CD8-positive, alpha-beta memory T cell (primary cell): ENCODE measurements at places on chromosomes 1 and 21.
A peak's percentile ranks its signal among the peaks of the same experiment; 100 is the strongest.

- no peak for DNase-seq
Measured at GRCh38 chr1:219792337-219793021, 135.9 kb downstream of the SLC30A10 start.

GRCh38 chr1:184664661-184665060, 90.0 kb downstream of the EDEM3 start:
- DNase-seq = no peak

GRCh38 chr1:50450861-50451653, 27.8 kb upstream of the DMRTA2 start:
- peak; percentile 47 for DNase-seq

GRCh38 chr1:40034869-40035268, 5.7 kb upstream of the CAP1 start:
- DNase-seq = no peak

GRCh38 chr1:15616373-15617172, 685 bp upstream of the DDI2 start:
- no peak for DNase-seq

DNA sequence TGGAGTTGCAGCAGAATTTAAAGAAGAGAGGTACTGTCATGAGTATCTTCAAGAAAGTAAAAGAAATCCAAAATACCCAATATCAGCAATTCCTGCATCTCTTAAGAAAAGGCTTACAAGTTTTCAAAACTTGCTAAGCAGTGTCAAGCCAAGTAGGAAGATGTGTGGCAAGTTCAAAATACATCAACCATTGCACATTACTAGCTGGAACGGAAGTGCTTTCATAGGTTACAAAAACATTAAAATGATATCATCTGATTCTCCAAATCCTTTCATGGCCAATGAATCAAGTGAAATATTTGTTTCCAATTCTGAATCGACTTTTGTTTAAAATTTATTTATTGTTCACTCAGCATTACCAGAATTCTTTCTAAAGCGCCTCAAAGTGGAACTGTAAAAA, 5.7 kb upstream of the ABCA4 start:
- no peak for DNase-seq

GRCh38 chr1:18635891-18636595, 5.4 kb downstream of the PAX7 start:
- DNase-seq = no peak

GRCh38 chr1:203153051-203153988, 22.3 kb downstream of the MYBPH start:
- no peak for DNase-seq

GRCh38 chr21:38478782-38479181, 19.5 kb downstream of the ERG start:
- no peak for DNase-seq

DNA sequence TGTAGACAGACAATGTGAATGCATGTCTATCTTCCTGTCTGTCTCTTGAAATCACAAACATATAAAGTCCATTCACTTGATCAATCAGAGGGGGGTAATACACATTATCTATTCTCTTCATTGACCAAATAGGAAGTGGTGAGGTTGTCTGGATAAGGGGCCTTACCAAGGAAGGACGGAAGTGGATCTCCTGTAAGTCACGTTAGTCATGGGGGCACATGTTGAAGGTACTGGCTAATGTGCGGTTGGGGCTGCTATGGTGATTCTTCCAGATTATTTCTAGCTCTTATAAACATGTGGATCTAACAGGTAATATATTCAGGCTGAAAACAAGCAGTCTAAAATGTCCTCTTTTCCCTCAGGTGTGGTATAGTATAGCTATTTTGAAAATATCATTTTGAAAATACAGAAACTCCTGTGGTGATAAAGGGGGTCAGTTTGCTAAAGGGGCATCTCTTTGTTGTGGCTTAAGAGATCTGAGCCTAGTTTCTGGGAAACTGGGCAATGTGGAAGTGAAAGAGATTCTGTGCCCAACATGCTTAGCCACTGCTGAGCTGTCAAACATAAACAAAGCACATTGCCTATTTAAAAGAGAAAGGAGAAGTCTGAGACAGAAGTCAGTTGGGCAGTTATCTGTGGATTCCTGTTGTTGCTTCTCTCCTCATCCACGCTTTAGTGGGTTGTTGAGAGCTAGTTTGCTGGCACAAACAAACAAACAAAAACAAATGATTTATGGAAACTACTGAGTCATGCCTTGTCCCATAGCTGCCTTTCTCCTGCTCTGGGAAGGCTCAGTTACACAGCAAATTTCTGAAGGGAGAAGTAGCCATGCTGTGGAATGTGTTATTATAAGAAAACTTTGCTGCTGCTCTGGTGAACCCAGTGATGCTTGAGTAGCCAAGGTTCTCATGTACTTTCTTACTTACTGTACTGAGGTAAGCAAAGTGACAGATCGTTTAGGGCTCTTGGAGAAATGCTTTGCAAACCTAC, 166.9 kb downstream of the HLX start:
- DNase-seq = no peak

GRCh38 chr1:98181036-98181764, 260.4 kb upstream of the DPYD start:
- no peak for DNase-seq

DNA sequence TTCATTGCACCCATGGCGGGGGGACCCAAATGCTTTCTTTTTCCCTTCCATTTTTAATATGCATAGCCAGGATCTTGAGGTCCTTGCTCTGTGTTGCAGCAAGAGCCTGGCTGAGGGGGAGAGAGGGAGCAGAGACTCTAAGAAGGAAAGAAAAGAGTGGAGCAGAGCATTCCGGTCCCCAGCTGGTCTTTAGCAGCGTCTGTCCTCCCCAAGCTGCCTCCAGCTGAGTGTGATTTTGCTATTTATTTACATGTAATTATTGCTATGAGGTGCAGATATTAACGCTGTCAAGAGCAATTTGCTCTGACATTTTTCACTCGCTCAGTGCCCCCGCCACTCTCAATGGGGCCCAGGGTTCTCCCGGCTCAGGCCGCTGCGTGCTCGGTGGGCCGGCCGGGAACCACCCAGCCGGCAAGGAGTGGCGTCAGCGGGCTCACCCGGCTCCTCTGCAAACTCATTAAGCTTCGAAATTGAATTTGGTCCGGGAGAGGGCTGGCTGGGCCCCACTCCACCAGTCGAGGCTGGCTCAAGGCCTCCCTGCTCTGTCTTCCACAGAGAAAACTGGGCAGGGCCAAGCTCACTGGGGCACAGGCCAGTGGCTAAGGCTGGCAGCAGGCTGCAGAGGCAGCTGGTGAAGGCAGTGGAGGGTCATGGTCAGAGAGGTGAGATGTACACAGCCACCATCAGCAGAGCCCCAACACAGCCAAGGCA, 93.2 kb downstream of the PAX7 start:
- DNase-seq = no peak

- no peak for DNase-seq
Measured at GRCh38 chr1:47182676-47183235, 7.1 kb downstream of the PDZK1IP1 start.

GRCh38 chr1:62964141-62964540, 180.2 kb downstream of the ATG4C start:
- no peak for DNase-seq

- no peak for DNase-seq
Measured at GRCh38 chr1:30807318-30808066, 49.9 kb upstream of the LAPTM5 start.

DNA sequence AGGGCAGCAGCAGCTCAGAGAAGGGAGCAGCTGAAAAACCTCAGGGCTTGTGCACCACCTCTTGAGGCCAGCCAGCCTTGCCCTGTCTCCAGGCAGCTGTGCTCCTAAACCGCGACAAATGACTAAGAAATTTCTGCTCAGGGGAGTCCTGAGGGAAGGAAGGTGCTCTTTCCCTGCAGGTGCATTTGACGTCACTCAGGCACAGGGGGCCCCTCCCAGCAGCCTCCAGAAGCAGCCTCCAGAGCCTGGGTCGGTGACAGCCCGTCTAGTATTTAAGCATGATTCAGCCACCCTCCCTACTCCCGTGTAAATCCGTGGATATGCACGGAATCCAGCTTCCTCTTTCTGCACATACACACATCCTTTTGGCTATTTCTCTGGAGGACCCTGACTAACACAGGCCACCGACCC, 560.5 kb downstream of the KIF26B start:
- DNase-seq = no peak

- DNase-seq = no peak
Measured at GRCh38 chr1:98660940-98661543, 479 bp upstream of the SNX7 start.

GRCh38 chr1:203065191-203065590, 20.6 kb downstream of the MYOG start:
- DNase-seq = no peak

GRCh38 chr1:22447621-22448111, 4.0 kb upstream of the ZBTB40 start:
- no peak for DNase-seq

DNA sequence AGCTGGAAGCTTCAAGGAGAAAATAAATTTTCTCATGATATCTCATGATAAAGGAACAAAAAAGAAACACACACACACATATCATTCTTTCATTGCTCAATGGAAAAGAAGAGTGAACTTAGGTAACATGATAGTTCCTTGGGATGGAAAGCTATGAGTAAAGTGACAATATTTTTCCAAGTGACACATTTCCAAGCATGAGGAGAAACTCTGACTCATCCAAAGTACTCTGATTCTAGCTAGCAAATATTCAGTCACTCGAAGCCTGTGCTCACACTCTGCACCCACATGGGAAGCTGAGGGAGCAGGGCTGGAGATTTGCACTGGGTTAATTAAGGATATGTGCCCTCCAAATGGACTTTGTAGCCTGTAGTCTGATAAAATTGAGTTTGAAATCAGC, 222.4 kb downstream of the LRRC40 start:
- no peak for DNase-seq

DNA sequence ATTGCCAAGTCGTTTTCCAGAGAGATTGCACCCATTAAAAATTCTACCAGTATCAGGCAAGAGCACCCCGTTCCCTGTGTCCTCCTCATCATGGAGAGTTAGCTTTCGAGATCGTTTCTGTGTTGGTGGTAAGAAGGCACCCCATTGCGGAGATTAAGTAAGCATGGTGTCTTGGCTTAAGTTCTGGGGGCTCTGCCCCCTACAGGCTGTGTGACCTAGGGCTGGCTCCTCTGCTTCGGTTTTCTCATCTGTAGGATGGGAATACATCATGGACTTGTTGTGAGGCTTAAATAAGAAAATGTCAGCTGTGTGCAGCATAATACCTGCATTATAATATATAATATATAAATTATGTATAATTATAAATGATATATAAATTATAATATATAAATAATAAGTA, 36.8 kb upstream of the TENT5C start:
- no peak for DNase-seq

DNA sequence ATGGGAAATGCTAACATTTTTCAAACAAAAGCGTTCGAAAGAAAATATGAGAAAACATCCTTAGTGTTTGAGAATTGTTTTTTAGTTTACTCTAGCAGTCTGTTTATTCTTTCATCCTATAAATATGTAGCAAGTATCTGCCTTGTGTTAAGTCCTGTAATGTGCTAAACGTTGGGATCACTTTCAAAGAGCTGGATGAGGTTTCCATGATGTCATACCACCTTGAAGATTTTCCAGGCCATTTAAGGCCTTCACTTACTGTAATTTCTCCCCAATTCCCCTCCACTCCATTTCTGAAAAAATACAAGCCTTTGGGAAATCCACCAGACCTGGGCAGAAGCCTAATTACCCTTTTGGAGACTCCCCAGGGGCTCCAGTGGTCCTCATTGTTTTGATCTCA, 24.2 kb upstream of the CTBS start:
- no peak for DNase-seq

DNA sequence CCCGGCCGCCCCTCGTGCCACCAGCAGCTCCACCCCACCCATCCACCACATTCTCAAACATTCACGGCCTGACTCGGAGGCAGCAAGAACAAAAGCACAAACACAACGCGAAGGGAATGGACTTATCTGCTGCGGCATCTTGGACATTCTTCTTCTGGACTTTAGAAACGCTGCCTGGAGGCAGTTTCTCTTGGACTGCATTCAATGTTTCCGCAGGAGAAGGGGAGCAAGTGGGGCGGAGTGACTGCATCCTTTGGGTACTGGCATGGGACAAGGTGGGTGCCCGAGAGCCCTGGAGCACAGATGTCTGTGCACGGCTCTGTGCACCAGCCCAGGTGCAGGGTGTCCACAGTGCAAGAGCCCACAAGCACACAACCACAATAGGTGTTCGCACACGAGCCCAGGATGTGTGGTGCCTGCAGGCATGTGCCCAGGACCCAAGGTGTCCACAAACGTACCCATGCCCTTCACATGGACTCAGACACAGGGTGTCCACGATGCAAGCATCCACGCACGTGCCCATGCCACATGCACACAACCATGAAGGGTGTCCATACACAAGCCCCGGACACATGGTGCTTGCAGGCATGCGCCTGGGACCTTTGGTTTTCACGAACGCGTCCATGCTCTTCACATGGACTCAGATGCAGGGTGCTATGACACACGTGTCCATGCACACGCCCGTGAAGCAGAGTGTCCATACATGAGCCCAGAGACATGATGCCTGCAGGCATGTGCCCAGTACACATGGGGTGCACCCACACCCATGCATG, 53.6 kb downstream of the WNT9A start:
- DNase-seq = no peak

GRCh38 chr1:237071641-237072420, 29.8 kb downstream of the RYR2 start:
- no peak for DNase-seq

- DNase-seq = no peak
Measured at GRCh38 chr1:14759843-14760242, 161.4 kb downstream of the KAZN start.

DNA sequence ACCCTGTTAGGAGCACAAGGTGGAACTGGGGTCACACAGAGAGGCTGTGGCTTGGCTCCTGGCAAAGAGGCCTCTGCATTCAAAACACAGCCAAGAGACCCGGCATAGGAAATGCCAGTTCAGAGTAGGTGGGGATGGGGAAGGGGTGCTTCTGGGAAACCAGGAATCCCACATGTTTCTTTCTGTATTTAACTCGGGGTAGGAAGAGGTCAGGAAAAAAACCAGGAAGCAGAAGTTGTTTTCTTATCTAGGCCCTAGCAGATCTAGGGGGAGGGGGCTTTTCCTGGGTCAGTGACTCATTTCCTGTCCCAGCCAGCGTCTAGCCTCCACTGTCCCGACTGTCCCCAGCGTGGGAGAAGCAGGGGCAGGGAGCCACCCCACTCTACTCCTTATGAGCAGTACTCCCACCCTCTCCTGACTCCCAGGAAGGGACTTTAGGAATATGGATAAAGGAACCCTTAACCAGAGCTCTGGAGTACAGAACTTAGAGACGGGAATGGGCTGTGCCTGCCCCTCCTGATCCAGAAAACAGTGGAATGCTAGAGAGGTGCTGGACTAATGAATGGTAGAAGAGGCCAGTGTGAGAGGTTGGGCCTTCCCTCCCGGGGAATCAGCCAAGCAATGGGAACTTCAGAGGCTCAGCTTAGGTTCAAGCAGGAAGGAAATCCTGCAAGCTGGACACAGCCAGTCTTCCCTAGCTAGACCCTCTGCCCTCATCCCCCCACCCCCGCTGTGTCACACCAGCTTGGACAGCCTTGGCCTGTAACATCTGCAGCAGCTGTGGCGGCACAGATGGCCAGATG, 5.7 kb downstream of the FHL3 start:
- no peak for DNase-seq
